ENCODE measurements at places on chromosomes 11 and 22. TPM values are rescaled to one million over a fixed set of nuclear protein-coding genes. Genes with fewer than 3 reads are reported as not detected.

FIBIN gene
- total RNA-seq = 36.7 TPM

ANKK1 gene
- total RNA-seq = not detected

MGAT3 gene
- 20.0 TPM for total RNA-seq

PLAAT4 gene
- 17.5 TPM for total RNA-seq

DNA sequence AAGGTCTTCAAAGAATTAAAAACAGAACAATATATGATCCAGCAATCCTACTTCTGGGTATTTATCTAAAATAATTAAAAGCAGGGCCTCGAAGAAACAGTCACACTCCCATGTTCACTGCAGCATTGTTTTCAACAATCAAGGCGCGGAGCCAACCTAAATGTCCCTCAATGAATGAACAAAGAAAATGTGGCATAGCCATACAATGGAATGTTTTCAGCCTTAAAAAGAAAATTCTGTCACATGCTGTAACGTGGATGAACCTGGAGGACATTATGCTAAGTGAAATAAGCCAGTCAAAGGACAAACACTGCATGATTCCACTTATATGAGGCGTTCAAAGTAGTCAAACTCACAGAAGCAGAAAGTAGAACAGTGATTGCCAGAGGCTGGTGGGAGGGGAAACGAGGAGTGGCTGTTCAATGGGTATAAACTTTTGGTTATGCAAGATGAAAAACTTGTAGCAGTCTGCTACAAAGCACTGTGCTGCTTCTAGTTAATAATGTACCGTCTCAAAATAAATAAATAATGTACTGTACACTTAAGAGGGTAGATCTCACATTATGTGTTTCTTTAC is 41.2 kb downstream of the SNX19 start:
- H3K4me3 ChIP-seq = no peak overlapping the region
- peaks cover 5% of the 10 kb centered on the region for H3K4me1 ChIP-seq
- no peak for DNase-seq
- H3K27ac ChIP-seq = no peak overlapping the region
- no peaks in the 10 kb centered on the region for H3K27me3 ChIP-seq
- H3K36me3 ChIP-seq = peaks cover 3% of the 10 kb centered on the region

DNA sequence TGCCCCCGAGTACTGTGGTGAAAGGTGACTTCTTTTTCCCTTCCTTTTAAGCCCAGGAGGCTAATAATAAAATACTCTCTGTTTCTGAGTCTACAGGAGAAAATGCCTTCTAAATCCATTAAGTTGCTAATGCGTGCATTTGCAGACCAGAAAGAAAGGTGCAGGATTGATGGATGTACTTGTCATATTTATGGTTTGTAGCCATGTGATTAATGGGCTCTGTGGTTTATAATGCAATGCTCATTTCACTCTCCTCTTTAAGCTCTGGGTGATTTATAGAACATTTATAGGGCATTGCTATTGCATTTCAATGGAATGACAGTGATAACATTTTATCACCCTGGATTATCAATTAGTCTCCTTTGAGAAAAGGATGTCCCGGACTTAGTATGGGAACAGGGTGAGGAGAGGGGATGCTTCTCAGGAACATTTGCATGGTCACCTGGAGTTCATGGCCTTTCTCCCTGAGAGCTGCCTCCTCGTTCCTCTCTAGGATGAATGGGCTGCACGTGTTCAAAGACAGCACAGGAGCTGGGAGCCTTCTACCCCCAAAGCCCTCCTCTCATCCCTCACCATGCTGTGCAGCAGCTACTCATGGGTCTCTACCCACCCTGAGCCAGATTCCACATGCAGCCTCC is 82.8 kb upstream of the HMGXB4 start:
- H3K4me1 ChIP-seq = no peaks in the 10 kb centered on the region
- H3K4me3 ChIP-seq = no peak overlapping the region
- H3K27me3 ChIP-seq = peaks cover 7% of the 10 kb centered on the region
- DNase-seq = no peak

ATG16L2 gene
- 8.2 TPM for total RNA-seq

- no peak overlapping the region for H3K27ac ChIP-seq
- no peaks in the 10 kb centered on the region for H3K36me3 ChIP-seq
- DNase-seq = no peak
- H3K4me1 ChIP-seq = no peaks in the 10 kb centered on the region
Measured at GRCh38 chr11:35610631-35611030, 7.6 kb upstream of the FJX1 start.

- no peak overlapping the region for H3K4me3 ChIP-seq
- H3K27me3 ChIP-seq = no peaks in the 10 kb centered on the region
- peaks cover 44% of the 10 kb centered on the region for H3K4me1 ChIP-seq
- H3K27ac ChIP-seq = peak overlapping the region; percentile 58
- no peak for DNase-seq
- no peaks in the 10 kb centered on the region for H3K36me3 ChIP-seq
Measured at GRCh38 chr11:95295382-95296149, 64.6 kb upstream of the SESN3 start.

- no peak overlapping the region for H3K4me3 ChIP-seq
- no peaks in the 10 kb centered on the region for H3K27me3 ChIP-seq
- no peaks in the 10 kb centered on the region for H3K4me1 ChIP-seq
- DNase-seq = peak; percentile 23
Measured at GRCh38 chr11:97269527-97269926, 879.7 kb downstream of the JRKL start.
